Aortic smooth muscle cell (primary cell): ENCODE measurements at places on chromosomes 11 and 22. TPM values are rescaled to one million over a fixed set of nuclear protein-coding genes. Genes with fewer than 3 reads are reported as not detected.

OR51B2 gene
- total RNA-seq, result 0.12 TPM in 1 of 2 replicates, not detected in the other

KIF18A gene
- total RNA-seq, result 7.8 and 13.9 TPM in 2 replicates

MB gene
- total RNA-seq, result not detected in 2 replicates

MMP1 gene
- total RNA-seq, result 1,928 and 6,091 TPM in 2 replicates

NCAPH2 gene
- total RNA-seq, result 24.9 and 38.2 TPM in 2 replicates

DNAJB13 gene
- not detected in 2 replicates for total RNA-seq

KIRREL3 gene
- not detected in 2 replicates for total RNA-seq

HTR3B gene
- not detected in 2 replicates for total RNA-seq

SCO2 gene
- total RNA-seq, result 0.62 and 2.0 TPM in 2 replicates

EWSR1 gene
- total RNA-seq, result 136 and 166 TPM in 2 replicates

NLRP14 gene
- 0.37 and 0.92 TPM in 2 replicates for total RNA-seq

PACSIN3 gene
- total RNA-seq, result 25.9 and 29.7 TPM in 2 replicates

MS4A3 gene
- not detected in 2 replicates for total RNA-seq
